LHCN-M2 (cell line): ENCODE measurements at places on chromosomes 1 and 21.

GRCh38 chr1:95022644-95022926 is 50.2 kb downstream of the ALG14 start:
- peak; percentile 52 for DNase-seq

GRCh38 chr1:55456971-55457370 is 241.8 kb upstream of the USP24 start:
- no peak for DNase-seq

GRCh38 chr21:41703857-41704501 is 62.9 kb downstream of the RIPK4 start:
- no peak for DNase-seq

DNA sequence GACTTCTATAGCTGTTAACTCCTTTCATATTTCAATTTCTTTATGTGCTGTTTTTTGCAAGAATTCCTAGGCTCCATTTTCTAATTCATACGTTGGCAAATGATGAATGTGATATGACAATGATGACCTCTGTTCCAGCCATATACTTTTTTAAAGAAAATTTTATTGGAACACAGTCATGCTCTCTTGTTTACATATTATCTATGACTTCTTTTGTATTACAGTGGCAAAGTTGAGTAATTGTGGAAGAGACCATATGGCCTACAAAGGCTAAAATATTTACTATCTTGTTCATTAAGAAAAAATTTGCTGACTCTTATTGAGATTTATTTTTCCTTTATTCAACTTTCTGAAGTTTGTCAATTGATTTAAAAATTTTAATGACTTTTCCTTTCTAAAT is 7.1 kb downstream of the IFI44L start:
- peak; percentile 28 for DNase-seq

GRCh38 chr1:14666962-14667650 is 68.6 kb downstream of the KAZN start:
- DNase-seq, result no peak

DNA sequence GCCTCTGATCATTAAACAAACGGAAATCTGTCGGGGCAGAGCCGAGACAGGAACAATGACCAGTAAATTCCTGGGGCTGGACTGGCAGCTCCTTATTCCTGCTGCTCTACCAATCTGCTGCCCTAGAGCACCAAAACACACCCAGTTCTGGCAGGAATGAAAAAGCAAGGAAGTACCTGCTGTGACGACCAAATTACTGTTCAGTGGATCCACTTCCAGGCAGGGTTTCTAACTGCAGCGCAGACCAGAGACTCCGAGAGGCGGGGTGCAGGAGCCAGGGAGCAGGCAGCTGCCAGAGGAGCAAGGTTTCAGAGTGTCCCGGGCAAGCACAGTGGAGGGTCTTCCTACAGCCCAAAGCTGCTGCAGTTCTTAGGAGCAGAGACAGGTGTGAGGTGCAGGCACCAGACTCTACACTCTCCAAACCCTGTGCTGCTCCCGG is 32.4 kb downstream of the KANK4 start:
- DNase-seq, result no peak

GRCh38 chr1:217153361-217153760 is 430.1 kb upstream of the ESRRG start:
- peak; percentile 34 for DNase-seq

- DNase-seq, result no peak
These were observed 514.1 kb upstream of the PKN2 start for GRCh38 chr1:88169939-88170338.

DNA sequence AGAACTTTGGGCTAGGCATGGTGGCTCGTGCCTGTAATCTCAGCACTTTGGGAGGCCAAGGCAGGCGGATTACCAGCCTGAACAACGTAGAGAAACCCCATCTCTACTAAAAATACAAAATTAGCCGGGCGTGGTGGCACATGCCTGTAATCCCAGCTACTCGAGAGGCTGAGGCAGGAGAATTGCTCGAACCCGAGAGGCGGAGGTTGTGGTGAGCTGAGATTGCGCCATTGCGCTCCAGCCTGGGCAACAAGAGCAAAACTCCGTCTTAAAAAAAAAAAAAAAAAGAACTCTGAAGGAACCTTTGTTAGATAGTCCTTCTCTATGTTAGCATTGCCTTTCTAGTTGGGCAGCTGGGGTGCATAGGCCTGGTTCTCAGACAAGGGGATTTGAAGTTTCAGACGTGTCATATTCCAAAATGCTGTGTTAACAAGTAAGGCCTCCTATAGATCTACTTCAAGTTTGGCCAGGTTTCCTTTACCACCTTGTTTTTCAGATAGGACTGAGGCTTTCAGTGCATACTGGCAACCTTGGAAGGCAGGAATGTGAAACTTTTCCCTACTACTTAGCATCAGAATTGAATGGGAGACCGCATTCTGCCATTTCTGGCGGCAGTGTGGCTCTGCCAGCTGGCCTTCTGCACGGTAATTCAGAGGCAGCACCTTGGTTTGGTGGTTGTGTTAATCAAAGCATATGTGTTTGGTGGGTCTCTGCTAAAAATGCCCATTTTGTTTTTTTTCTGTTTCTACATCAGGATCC is 6.1 kb downstream of the UQCRH start:
- no peak for DNase-seq

- peak; percentile 61 for DNase-seq
These were observed 10.3 kb upstream of the C21orf91 start for GRCh38 chr21:17829472-17829871.

- DNase-seq, result no peak
These were observed 1920.4 kb downstream of the MRPL39 start for GRCh38 chr21:23686737-23687523.

GRCh38 chr1:27915082-27915575 is 19.7 kb upstream of the SMPDL3B start:
- DNase-seq, result no peak

GRCh38 chr21:28624626-28625025 is 368.1 kb downstream of the LTN1 start:
- DNase-seq, result no peak

DNA sequence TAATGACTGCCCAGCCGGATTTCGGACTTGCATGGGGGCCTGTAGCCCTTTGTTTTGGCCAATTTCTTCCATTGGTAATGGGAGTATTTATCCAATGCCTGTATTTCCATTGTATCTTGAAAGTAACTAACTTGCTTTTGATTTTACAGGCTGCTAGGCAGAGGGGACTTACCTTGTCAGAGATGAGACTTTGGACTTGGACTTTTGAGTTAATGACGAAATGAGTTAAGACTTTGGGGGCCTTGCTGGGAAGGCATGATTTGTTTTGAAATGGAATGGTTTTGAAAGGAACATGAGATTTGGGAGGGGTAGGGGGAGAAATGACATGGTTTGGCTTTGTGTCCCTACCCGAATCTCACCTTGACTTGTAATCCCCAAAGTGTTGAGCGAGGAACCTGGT is 9.6 kb downstream of the UBE2G2 start:
- no peak for DNase-seq

- no peak for DNase-seq
These were observed 201.5 kb downstream of the PDE4B start for GRCh38 chr1:65994223-65994622.

GRCh38 chr1:21232044-21232443 is 55.3 kb upstream of the EIF4G3 start:
- DNase-seq, result peak; percentile 58

DNA sequence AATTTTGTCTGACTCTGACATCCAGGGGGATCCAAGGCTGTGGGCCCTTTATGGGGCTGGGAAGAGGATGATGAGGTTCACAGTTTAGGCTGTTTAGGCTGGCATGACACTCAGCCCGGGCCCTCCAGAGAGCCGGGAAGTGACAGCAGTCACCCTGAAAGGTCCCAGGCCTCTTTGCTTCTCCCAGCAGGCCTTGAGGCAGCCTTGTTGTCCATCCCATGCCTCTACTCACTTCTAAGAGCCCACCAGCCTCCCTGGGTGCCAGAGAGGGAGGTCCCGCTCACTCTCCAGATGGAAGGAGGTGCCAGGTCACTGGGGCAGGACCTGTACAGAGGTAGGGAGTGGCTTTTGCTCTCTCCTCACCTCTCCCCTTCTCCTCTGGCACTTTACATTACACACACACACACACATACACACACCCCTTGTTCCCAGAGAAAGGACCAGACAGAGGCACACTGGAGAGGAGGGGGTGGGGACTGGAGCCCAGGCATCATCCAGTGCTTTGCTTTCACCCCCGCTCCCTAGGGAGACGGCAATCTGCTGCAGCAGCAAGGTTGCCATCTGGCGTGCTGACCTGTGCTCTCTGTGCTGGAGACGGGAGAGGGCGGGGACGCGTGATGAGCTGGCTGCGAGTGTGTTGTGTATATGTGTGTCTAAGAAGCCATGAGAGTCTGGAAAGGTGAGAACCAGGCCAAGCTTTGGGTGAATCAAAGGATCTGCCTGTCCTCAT is 4.6 kb downstream of the KLHDC8A start:
- DNase-seq, result no peak

GRCh38 chr1:82343381-82343780 is 542.6 kb downstream of the ADGRL2 start:
- DNase-seq, result no peak

- no peak for DNase-seq
These were observed 96.7 kb upstream of the RGS18 start for GRCh38 chr1:192061556-192061955.

DNA sequence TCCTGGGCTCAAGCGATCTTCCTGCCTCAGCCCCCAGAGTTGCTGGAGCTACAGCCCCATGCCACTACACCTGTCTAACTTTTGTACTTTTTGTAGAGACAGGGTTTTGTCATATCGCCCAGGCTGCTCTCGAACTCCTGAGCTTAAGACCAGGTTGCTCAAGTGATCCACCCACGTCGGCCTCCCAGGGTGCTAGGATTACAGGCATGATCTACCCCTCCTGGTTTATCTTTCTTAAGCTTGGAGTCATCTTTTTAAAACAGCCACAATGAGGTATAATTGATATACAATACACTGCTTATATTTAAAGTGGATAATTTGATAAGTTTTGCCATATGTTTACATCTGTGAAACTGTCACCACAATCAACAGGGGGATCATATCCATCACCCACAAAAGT is 25.4 kb upstream of the WDR26 start:
- DNase-seq, result no peak

DNA sequence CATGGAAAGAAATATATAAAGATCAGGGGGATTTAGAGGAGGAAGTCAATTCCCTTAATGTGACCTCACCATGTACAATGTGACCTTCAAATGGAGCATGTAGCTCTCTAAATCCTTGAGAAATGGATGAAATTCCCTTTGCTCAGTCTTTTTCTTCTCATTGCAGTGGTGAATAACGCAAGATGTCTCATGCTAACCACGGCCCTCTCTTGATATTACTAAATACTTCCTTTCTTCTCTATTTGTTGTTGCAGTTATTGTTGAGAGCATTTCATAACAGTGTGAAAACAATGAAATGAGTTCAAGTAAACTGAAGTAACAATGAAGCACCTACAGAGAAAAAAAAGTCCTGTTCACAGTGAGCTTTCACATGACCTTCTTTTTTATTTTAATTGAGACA is 55.6 kb downstream of the ZNF281 start:
- no peak for DNase-seq

DNA sequence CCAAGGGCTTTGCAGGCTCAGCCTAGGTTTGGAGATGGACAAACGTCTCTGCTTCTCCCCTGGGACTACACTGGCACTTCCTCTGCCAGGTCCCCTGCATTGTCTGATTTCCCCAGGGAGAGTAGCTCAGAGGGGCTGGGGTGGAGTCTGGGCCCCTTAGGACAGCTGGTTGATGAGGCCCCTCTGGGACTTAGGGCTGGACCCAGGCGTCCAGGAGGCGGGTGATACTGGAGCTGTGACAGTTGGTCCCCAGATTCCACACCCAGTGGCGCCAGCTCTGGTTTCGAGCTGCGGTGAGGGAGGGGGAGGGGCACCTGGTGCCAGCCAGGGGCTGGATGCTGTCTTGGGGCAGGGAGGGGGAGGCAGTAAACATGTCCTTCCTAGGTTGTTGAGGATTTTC is 7.4 kb upstream of the MEX3A start:
- no peak for DNase-seq

DNA sequence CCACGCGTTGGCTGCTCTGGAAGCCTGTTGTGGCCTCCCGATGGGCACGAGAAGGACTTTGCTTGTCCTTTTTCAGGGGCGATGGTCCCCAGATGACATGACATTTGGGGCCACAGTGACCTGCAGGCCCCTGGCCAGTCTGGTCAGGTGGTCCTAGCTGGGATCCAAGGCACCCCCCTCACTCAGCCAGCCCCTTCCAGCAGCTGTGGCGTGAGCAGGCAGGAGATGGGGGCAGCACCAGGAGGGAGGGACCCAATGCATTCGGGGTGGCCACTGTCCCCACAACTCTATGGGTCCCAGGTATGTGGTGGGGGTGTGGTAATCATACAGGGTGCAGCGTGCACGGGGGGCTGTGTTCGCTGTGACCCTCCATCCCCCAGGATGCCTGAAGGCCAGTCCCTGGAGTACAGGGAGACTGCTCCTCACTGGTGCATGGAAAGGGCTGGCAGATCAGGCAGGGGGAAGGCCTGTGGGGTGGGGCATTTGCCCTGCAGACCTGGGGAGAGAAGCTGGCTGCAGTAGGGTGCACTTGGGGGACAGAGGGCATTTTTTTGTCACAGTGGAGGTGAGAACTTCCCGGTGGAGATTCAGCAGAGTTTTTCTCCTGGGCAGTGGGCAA is 31.7 kb downstream of the WNT3A start:
- no peak for DNase-seq

- DNase-seq, result peak; percentile 49
These were observed 27.0 kb downstream of the TGFB2 start for GRCh38 chr1:218371927-218372672.

- no peak for DNase-seq
These were observed 46.4 kb upstream of the RGS1 start for GRCh38 chr1:192529031-192529755.

GRCh38 chr1:112359961-112360767 is 35.9 kb upstream of the CTTNBP2NL start:
- DNase-seq, result peak; percentile 72

DNA sequence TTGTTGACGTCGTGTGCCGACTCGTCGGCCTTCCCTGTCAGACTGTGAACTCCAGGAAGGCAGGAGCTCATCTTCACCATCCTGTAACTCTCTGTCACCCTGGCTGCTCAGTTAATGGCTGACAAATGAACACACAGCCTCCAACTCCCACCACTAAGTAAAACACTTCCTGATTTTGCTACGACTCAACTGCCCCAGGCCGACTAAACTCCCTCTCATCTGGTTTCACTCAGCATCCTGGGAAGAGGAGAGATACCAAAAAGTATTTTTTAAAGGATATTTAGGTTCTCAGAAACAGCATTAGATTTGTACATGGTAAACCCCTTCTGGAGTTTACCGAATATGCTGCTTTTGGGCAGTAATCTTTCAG is 18.2 kb upstream of the LHX4 start:
- no peak for DNase-seq

DNA sequence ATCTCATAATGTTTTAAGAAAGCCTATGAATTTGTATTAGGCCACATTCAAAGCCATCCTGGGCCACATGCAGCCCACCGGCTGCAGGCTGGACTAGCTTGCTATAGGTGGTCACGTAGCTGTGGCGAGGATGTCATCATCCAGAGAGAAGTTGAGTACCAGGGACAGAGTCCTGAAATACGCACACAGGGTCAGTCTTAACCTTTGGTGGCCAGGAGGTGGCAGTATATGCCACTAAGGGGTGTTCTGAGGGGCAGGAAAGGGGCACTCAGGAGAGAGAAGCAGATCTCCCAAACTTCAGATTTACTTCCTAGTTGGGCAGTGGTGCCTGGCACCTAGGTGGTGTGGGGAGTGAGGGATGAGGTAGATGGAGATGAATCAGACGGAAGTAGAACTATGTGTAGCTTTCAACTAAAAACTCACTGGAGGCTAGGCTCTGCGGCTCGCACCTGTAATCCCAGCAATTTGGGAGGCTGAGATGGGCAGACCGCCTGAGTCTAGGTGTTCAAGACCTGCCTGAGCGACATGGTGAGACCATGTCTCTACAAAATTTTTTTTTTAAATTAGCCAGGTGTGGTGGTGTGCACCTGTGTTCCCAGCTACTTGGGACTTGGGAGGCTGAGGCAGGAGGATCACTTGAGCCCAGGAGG is 16.3 kb upstream of the CDK18 start:
- peak; percentile 48 for DNase-seq
